T-helper 2 cell (primary cell): ENCODE measurements at places on chromosomes 7 and 10.

GRCh38 chr7:142838461-142839213, 16.2 kb upstream of the EPHB6 start:
- DNase-seq = no peak

DNA sequence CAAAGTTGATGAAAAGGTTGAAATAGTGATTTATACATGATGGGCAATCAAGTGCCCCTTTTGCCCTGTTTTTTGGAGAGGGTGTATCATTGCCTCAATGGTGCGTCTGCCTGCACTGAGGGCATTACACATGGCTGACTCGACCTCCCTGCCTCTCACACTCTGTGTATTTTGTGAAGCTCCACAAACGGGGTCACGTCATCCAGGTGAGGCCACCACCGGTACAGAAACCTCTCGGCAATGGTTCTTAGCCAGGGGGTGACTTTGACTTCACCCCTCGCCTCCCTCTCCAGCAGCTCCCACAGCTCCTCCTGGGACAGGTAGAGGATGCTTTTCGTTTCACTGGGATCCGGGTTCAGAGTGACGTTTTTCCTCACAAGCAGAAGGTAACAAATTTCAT, 6.3 kb downstream of the IDI2 start:
- DNase-seq = no peak

GRCh38 chr7:115229401-115230105, 307.7 kb downstream of the MDFIC start:
- DNase-seq = peak; percentile 39

- DNase-seq = no peak
Observed at GRCh38 chr10:63718421-63718820, 197.2 kb downstream of the REEP3 start.

DNA sequence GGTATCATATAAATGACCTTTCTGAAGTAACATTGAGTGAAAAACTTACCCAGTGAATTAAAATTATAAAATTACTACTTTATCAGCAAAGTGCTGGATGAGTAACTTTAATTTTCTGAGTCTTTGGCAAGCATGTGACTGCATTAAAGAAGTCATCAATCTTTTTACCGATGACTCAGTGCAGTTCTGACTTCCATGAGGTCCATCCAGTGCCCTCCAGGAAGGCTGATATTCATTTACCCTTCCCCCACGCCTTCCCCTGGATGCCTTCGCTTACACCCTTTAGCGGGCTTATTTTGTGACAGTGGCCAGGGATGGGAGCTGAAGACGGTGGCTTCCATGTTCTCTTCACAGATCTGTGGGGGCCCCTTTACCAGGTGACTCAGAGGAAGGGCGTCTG, 572.9 kb upstream of the PFKP start:
- no peak for DNase-seq

DNA sequence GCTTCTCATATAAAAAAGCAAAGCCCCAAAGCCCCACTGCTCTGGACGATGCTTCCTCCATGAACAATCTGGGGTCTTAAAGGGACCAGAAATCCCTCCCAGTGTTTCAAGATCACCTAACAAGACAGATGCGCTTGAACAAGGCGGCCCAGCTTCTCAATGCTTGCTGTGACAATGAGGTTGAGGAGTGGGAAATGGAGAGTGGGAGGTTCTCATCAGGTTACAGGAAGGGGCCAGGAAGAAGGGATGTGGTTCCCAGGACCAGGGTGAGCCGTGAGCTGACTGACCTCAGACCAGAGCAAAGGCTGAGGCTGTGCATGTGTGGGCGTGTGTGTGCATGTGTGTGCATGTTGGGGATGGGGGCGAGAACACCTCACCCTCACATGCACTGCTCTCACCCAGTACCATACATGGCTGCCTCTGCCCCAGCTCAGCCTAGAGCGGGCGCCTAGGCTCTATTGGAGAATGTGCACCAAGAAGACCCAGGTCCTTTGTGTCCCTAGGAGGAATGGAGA, 220.8 kb upstream of the GPR26 start:
- no peak for DNase-seq

DNA sequence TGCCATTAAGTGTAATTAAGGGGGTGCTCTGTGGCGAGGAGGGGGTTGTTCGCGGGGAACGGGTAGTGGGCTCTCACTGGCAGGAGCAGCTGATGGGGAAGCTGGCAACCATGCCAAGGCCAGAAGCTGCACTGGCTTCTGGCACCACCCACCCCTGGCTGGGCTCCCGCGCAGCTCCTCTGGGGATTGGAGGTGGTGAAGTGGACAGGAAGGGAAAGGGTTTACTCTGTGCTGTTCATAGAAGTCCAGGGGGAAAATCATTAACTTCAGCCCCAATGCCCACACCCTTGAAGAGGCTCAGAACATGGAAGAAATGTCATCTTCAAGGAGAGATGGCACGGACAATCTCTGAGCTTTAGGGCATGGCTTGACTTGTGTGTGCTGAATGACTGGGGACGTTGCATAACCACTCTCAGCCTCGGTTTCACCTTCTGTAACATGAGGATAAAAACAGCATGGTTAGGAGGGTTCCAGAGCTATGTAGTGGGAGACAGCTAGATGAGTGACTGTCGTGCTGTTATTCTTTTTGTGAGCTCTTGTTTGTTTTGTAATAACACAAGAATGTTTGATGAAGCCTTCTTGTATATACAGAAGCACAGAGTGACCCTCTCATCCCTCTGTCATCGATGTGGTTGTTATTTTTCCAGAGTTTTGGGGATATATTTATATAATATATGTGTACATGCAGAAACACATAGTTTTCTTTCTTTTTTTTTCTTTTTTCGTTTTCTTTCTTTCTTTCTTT, 29.9 kb downstream of the KAZALD1 start:
- DNase-seq = no peak

DNA sequence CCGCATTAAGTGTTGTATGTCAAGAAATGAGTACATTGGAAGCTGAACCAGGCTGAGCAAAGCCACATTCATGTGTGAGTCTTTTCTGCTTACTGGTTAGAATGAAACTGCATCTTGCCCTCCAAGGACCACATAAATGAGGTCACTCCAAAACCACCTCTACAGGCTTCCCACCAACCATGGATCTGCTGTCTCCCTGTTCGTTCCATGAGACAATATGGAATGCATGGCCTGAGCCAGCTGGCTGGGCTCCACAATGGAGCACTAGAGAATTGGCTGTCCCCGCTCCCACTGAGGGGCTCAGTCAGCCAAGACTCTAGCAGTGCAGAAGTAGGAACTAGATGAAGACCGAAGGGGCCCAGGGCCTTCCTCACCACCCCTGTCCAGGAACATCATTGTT, 120.8 kb downstream of the TNS3 start:
- DNase-seq = no peak

GRCh38 chr7:158531661-158532060, 56.0 kb downstream of the PTPRN2 start:
- DNase-seq = no peak

DNA sequence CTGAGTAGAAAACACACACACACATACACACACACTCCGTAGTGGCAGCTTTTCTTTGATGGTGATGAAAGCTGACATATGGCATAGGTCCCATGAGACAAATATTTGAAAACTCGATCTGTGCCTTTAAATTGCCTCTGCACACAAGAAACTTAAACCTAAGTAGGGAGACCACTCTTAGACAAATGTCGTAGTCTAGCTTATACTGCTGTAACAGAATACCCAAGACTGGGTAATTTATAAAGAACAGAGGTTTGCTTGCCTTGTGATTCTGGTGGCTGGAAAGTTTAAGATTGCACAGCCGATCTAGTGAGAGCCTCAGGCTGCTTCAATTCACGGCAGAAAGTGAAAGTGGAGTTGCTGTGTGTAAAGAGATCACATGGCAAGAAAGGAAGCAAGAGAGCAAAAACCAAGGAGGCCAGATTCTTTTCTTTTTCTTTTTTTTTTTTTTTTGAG, 489.4 kb upstream of the SORCS1 start:
- DNase-seq = no peak

DNA sequence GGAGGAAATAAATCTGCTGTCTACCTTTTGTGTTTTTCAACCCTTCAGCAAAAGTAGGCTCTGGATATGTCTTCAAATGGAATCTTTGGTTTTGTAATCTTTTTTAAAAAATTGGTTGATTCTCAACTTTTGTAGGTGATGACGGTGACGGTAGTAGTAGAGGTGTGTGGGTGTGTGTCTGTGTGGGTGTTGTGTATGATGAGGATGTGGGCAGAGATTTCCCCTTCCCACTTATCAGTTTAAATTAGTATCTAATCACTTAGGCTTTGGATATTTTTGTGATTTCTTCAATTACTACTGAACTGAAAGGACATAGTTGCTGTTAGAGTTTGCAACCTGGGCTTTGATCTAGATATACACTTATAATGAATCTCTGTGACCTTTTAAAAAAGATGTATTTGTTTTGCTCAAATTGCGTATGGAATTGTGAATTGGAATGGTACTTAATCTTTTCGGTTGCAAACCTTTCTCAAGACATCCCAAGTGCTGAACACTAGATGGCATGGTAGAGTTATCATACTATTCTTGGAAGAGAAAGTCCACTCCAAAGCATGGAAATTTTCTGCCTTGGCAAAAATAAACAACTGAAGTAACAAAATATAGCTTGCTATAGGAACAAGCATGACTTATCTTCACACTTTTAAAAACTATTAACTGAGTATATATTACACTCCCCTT, 51.9 kb upstream of the A1CF start:
- DNase-seq = no peak

GRCh38 chr10:52949899-52950298, 177.3 kb upstream of the MBL2 start:
- DNase-seq = no peak

DNA sequence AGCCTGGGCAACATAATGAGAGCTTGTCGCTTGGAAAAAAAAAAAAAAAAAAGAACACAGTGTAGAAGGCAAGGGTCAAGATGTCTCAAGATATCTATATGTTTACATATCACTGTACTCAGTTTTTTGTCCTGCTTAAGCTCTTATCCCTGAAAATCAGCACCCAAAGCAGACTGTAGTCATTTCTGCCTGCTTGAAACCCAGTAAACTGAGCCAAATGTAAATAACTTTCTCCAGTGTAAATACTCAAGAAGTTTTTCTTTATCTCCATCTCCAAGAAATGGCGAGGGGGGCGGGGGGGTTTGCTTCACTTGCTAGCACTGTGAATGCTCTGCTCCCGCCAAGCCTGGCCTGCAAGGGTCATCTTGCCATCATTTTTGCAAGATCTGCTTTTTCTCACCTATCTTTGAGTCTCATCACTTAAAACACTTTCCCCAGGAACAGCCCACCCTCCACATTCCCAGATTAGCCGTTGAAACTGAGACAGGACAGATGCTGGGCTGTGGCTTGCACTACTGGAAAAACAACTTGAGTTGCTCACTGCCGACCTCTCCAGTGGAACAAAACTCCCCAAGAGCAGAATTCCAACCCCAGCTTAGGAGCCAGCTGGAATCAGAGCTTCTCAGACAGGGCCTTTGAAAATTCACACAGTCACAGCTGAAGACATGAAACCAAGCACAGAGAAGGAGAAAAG, 54.6 kb downstream of the AFAP1L2 start:
- no peak for DNase-seq

- no peak for DNase-seq
Observed at GRCh38 chr7:80707318-80707717, 68.9 kb downstream of the CD36 start.

DNA sequence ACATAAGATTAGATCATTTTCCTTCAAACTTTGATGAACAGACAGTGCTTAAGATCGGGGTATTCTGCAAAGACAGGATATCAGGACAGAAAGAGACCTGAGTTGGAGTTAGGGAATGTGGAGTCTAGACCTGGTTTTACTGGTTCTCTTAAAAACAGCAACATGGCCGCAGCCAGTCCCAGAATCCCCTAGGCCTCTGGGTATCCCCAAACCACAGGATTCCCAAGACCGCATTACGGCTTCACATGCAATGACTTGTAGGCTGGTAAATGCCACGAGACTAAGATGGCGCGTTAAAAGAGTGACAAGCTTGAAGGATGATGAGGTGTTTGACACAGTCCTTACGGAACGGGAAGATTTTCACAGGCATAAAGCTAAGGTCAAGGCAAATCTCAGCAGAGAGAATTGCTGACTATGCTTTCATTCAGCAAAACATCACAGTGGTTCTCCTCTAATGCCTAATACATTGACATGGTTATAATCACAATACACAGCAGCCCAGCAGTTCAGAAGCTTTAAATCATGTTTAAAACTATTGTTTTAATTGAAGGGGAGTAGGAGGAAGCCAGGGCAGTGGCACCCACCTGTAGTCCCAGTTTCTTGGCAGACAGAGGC, 32.9 kb downstream of the MPP7 start:
- DNase-seq = no peak

- DNase-seq = no peak
Observed at GRCh38 chr7:36605261-36606051, 118.8 kb downstream of the AOAH start.

- no peak for DNase-seq
Observed at GRCh38 chr7:30411897-30412296, 66.7 kb downstream of the NOD1 start.

DNA sequence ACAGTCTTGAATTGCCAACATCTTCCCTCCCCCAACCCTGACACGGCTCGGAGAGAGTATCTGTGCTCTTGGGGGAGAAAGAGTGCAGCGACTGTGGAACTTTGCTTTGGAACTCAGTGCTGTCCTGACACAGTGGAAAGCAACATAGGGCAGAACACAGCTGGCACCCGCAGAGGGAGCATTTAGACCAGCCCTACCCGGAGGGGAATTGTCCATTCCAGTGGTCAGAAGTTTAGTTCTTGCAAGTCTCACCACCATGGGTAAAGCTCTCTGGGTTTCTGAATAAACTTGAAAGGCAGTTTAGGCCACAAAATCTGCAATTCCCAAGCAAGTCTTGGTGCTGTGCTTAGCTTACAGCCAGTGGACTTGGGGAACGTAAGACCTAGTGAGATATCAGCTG, 34.9 kb downstream of the TFEC start:
- DNase-seq = no peak

DNA sequence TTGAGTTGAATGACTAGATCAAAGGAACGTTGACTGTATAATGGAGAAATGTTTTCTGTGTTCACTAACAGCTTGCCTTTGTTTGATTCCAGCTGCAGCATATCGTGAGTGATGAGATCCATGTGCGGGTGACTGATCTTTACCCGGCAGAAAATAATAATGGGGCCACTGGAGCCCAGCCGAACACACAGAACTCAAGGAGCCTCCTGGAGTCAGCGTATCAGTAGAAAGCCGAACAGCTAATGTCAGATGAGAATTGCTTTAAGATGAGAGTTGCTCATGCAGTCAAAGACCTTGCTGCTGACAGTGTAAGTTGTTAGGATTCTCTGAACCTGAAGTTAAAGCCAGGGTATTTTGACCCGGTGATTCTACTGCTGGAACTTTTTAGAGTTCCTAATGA, 34.3 kb upstream of the MTPAP start:
- DNase-seq = no peak

GRCh38 chr7:20269726-20270125, 52.5 kb upstream of the MACC1 start:
- no peak for DNase-seq

GRCh38 chr10:36194276-36194675, 552.2 kb upstream of the FZD8 start:
- no peak for DNase-seq
